ENCODE measurements at places on chromosomes 5 and 9.

DNA sequence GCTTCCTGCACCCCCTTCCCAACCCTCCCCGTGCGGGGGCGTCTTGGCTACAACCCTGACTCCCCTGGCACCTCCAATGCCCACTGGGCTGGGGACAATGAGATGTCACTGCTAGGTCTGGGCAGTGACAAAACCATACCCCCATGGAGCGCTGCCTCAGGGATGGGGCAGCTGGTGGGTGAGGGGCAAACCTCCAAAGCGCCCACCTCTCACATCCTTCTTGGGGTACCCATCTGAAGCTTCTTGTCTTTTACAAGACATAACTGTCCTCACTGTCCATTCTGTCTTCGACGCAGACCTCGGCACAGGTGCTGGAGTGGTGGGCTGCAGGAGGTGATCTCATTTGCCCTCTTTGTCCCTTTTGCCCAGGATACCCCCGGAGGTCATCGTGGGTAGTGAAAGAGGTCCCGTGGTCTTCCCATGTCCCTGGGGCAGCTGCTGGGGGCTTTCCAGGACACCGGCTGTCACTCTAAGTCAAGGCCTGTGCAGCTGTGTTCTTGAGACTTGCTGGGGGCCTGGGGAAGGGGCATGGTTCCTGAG lies 27.8 kb upstream of the CSF1R start:
- no peak for DNase-seq

DNA sequence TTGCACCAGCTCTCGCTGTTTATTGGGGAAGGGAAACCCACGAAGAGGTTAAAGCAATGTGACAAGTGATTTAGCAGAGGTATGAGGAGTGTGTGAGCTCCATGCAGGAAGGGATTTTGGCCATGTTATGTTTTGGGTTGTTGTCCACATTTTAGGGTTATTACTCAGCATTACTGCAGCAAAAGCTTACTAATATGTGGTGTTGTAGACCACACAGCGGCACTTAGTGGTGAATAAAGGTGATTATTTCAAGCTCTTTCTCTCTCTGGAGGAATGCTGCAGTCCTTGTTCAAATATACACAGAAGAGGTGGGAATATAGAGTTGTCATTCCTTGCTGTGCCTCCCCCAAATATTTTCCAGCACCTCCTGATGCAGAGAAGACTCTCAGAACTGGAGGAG lies 29.7 kb upstream of the AKNA start:
- DNase-seq: no peak

DNA sequence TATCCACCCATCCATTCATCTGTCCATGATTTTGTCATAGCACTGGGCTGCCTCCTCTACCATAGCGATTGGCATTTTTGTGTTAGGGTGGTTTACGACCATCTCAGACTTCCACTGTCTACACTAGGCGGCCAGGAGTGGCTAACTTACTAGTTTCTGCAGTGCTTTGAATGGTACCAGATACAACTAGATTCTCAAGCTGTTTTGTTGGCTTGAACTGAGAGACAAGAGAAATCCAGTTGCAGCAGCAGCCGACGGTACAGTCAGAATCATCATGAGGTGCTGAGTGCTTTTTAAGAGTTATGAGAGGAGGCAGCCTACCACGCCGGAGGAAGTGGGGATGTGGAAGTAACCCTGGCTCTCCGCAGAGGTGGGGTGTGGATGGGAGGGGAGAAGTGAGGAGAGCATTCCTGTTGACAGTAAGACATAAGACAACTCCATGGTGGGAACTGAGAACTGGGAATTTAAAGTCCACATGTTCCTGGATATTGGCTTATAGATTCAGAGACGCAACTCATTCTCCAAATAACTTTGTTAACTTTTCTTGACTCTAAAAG lies 27.9 kb downstream of the COL5A1 start:
- DNase-seq: no peak

DNA sequence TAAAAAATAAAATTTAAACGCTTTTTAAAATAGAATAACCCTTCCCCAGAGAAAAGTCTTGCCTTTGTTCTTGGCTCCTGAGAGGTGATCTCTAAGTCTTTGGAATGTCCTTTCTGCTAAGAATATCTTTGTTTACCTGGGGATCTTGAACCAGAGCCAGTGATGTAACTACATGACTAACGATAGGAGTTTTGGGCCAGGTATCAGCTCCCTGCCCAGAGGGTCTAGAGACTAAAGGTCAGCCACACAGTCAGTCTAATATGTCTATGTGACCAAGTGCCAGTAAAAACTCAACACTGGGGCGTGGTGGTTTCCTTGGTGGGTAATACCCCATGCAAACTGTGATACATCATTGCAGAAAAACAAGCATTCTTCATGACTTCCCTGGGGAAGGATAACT lies 1351.9 kb upstream of the C9orf72 start:
- no peak for DNase-seq

GRCh38 chr9:5193345-5193744 lies 7.9 kb upstream of the INSL6 start:
- DNase-seq: no peak

GRCh38 chr5:88142886-88143692 lies 125.6 kb downstream of the TMEM161B start:
- no peak for DNase-seq

DNA sequence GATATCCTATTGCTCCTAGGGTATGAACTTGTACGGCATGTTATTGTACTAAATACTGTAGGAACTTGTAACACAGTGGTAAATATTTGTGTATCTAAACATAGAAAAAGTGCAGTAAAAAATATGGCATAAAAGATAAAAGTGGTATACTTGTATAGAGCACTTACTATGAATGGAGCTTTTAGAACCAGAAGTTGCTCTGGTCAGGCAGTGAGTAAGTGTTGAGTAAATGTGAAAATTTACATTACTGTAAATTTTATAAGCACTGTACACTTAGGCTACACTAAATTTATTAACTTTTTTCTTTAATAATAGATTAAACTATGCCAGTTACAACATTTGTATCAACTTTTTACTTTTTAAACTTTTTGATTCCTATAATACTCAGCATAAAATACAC lies 109.1 kb downstream of the ZCCHC7 start:
- no peak for DNase-seq

- no peak for DNase-seq
These were observed 50.8 kb upstream of the TPD52L3 start for GRCh38 chr9:6277417-6277816.

DNA sequence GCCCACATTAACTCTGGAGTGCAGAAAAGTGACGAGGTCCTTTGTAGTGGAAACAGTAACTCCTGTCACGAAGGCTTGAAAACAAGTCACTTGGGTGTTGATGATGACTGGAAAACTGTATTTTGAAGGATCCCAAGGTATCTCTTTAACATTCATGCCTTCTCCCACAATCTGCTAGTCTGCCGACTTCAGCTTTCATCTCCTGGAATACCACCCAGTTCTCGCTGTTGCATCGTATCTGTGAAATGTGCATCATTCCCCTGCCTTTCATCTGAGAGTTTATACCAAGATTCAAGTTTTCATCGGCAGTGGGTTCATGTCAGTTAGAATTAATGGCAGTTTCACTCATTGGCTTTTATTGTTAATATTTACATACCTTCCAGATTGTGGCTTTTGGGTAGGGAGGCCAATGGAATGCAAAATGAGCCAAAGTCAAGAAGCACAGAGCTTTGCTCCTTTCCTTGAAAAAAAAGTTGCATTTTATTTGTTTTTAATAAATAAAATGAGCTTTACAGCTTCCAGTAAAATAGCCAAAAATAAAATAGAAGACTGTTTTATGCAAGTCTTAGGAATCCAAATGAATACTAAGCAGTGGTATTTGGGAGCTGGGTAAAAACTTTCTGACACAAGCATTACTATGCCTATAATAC lies 575.2 kb upstream of the WWC1 start:
- DNase-seq: no peak

DNA sequence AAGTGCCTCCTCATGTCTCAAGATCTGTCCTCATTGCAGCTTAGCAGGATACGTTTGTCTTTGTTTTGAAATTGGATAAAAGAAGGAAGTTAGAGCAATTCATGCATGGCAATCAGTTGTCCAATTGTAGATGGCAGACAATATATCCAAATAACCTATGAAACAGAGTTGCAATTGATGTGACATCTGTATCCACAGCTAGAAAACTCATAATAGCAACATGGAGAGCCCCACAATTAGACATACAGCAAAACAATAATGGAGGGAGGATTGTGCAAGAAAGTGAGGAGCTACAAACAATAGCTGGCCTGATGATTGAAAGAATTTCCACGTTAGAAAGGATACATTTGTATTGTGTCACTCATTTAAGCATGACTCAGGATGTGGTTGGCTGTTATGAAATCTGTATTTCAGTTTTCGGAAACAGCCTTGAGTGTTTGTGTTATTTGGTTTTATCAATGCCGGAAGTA lies 132.0 kb downstream of the FAM174A start:
- DNase-seq: no peak

GRCh38 chr5:103364074-103364473 lies 105.5 kb downstream of the MACIR start:
- no peak for DNase-seq

DNA sequence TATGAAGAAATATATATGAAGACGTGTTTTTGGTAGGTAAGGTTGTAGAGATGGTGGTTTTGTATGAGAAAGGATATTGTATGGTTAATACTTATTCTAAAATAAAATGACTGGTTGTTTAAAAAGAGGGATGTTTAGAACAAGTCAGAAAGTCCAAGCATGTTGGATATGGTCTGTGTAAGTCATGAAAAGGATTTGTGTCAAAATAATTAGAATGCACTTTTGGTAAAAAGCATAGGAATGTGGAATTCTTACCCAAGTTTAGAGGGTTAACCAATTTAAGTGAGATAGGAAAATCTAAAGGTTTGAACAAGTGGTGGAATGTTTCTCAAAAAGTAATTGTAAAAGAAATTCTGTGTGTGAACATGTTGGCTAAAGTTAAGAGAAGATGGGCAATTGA lies 1556.5 kb upstream of the C9orf72 start:
- no peak for DNase-seq

DNA sequence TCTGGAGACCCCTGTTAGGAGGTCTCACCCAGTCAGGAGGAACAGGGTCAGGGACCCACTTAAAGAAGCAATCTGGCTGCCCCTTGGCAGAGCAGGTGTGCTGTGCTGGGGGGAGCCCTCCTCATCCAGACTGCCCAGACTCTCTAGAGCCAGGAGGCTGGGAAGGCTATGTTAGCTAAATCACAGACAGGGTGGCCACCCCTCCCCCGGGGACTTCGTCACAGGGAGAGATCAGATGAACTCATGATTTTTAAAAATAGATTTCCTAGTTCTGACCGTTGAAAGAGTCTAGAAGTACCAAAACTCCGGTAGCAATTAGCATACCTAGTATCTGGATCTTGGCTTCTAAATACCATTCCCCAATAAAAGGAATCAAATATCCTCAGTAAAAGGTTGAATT lies 35.0 kb upstream of the FOXB2 start:
- no peak for DNase-seq

- DNase-seq: no peak
These were observed 548.5 kb downstream of the MTRR start for GRCh38 chr5:8417316-8418048.

- no peak for DNase-seq
These were observed 139.1 kb downstream of the PIP5K1B start for GRCh38 chr9:68844157-68844556.

GRCh38 chr9:89311346-89312221 lies 589 bp downstream of the CKS2 start:
- no peak for DNase-seq

DNA sequence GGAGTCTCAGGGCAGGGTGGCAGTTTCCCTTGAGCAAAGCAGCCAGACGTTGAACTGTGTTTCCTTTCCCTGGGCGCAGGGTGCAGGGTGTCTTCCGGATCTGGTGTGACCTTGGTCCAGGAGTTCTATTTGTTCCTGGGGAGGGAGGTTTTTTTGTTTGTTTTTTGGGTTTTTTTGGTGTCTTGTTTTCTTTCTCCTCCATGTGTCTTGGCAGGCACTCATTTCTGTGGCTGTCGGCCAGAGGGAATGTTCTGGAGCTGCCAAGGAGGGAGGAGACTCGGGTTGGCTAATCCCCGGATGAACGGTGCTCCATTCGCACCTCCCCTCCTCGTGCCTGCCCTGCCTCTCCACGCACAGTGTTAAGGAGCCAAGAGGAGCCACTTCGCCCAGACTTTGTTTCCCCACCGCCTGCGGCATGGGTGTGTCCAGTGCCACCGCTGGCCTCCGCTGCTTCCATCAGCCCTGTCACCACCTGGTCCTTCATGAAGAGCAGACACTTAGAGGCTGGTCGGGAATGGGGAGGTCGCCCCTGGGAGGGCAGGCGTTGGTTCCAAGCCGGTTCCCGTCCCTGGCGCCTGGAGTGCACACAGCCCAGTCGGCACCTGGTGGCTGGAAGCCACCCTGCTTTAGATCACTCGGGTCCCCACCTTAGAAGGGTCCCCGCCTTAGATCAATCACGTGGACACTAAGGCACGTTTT lies 3.5 kb upstream of the PHYHD1 start:
- DNase-seq: no peak
